Cerebellum (tissue), 4 donors: ENCODE measurements at places on chromosomes 3 and 15.

DNA sequence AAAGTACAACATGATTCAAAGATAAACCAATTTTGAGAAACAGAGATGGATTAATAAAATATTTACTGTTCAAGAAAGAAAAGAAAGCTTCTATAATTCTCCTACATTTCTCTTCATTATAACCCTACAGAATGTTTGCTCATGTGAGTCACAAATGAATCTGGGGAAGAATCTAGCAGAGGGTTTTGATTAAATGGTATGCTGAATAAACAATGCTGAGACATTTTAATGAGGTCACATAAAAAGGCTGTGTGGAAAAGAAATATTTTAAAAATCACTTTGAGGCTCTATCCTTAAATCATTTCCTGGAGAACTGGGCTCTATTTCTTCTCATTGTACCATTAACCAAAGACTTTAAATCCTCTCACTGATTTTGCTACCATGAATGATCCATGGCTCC, 727.7 kb downstream of the NTRK3 start:
- no peak for DNase-seq

DNA sequence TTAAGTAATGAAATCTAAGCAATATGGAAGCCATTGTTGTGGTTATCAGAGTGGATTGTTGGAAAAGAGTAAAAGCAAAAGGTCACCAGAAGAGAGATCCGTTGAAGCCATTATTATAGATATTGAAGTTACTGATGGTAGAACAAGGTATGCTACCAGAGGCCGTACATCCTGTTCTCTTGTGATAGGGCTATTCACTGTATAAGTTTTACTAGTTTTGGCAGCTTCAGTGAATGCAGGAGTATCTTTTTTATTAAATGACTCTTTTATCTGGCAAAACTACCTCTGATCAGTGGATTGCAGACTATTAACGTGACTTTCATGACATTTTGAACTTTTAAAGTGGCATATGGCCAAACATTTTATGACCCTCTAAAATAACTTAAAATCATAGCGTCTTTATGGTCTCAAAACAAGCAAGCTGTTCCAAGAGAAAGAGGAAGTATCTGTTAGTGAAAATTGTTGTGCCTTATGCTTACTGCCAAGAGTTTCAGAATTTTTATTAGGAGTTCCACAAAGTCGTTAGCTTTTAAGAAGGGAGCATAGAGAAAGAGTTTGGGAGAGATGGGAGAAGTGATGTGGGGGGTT, 102.9 kb downstream of the LRRC49 start:
- no peak for DNase-seq

DNA sequence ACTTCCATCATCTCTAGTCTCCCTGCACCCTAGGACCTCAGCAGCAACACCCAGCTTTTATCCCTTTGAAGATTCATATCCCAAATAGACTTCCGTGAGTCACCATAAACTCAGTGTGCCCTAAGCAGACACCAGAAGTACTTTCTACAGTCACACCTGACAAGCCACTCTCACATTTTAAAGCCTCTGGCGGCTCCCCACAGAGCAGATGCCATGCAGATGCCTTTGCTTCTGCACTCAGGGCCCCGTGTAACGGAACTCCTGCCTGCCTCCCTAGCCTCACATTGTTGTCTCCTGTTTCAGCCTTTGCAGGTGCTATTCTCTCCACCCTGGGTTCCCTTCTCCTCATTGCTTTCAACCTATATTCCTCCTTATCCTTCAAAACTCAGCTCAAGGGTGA, 155.5 kb upstream of the SLC24A5 start:
- DNase-seq, result no peak

- DNase-seq, result no peak
These were observed 33.2 kb upstream of the LEKR1 start for GRCh38 chr3:156792945-156793344.

DNA sequence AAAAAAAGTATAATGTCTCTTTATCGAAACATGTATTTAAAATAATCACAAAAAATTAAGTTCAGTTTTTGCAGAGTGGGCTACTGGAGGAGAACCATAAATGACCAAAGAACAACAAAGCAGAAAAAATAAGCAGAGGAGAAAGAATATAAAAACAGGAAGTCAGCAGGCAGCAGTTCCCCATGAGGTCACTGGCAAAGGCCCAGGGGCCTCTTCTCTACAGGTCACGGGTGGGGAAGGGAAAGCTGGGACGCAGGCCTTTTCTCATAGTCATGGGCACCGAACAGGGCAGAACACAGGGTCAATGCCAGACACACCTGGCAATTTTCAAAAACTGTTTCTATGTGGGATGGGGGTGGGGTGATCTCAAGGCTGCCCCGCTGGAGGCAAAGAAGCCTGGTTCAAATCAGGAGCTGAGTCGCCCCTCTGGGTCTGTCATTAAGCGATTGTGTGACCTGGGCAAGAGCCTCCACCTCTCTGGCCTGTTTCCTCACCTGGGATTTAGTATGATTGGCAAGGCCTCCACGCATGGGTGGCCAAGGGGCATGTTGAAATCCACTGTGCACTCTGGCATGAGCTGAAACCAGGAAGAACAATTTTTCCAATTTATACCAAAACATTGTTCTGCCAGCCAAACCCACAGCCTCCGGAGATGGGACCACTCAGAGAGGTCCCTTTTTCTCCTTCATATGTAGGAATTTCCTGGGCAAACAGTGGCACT, 43.8 kb upstream of the UACA start:
- no peak for DNase-seq

DNA sequence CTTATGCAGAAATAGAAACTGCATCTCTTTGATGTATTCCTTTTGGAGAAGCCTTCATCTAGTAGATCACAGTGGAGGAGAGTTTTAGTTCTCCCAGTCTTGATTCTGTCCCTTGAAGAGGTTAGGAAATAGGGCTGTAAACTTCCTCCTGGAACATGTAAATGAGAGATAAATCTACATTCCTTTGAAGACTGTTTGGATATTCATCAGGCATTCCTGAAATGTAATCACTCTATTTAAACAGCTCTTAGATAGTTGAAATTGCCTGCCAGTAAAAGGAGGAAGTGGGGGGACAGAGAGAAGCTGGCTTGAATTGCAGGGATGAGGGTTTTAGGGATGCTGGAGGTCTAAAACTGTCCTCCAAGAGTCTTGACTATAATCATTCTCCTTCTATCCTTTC, 254.3 kb upstream of the LRRC3B start:
- DNase-seq, result no peak

- peak; percentile 69 for DNase-seq
These were observed 7.1 kb downstream of the ELL3 start for GRCh38 chr15:43769584-43770228.

DNA sequence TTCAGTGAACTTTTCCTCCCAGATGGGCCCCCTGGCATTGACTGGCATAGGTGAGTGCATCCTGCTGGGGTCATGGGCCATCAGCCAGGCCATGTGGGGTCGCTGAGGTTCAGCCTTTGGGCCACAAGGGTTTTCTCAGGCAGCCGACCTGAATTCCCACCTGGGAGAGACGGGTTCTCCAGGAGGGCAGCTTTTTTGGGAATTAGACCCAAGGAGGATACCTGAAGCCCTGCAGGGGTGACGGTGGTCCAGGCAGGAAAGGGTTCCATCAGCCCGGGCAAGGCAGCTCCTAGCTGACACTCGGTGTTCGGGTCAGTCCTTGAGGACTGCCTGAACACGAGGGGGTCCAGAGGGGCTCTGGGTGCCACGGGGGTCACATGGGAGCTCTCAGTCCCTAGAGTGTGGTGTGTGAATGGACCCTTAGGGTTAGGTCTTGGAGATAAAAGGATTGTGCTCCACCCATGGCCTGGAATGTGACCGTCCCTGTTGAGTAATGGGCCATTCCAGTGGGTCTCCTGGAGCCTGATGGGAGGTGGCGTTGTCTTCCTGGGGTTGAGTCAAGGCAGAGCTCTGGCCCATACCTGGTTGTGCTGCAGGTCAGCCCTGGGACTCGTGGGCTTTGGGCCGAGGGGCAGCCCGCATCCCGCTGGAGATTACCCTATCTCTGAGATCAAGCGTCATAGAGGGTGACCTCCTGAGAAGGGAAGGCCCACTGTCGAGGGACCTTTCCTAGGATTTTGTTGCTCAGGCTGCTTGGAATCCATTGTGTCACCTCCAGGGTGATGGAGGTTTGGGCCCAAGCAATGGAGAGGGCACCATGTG, 192.8 kb downstream of the UBE3A start:
- DNase-seq, result no peak

- no peak for DNase-seq
These were observed 15.2 kb downstream of the P2RY1 start for GRCh38 chr3:152849996-152850578.

DNA sequence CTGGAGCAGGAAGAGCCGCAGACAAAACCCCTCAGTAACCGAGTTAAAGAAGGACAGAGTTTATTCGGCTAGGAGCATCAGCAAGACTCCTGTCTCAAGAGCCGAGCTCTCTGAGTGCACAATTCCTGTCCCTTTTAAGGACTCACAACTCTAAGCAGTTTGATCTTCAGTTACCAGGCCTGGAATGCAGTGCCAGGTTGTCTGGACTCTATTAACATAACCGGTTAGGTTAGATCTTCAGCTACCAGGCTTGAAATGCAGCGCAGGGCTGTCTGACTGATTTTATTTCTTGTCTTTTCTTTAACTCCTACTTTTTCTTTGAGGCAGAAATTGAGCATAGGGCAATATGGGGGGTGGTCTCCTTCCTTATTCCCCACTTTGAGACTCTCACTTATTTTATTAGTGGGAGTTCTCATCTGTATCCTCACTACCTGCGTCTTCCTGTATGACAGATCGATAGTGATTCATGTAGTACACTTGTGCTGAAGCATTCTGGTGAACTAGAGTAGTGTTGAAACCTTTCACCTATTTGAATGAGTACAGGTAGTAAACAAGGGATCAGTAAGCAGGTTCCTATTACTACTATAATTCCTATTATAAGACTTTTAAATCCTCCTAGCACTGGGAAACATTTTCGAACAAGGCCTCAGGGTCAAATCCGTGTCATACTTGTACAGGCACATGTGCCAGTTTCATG, 325.0 kb downstream of the CGGBP1 start:
- no peak for DNase-seq

- no peak for DNase-seq
These were observed 45.6 kb downstream of the PRKCI start for GRCh38 chr3:170267793-170268192.

DNA sequence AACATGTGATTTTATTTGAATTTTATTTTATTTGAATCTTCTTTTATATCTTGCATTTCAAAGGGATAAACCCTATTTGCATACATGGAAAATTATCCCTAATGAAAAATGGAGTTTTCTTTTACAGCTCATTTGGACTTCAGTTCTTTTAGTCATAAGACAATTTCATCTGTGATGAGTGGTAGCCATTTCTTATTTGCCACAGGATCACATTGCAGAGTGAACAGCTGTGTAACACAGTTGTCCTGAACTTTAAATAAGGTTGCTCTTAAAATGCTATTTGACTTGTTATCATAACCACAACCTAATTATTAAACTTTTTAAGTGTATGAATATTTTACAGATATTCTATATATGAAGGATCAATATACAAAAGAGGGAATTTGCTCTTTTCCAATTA, 221.7 kb upstream of the ROPN1 start:
- DNase-seq, result no peak
